ENCODE measurements at places on chromosomes 7 and 10. TPM values are rescaled to one million over a fixed set of nuclear protein-coding genes. Genes with fewer than 3 reads are reported as not detected.
A peak's percentile ranks its signal among the peaks of the same experiment; 100 is the strongest.

The KCNMA1 gene
- 36.1 TPM for polyA plus RNA-seq

The PARP12 gene
- polyA plus RNA-seq = 39.4 TPM

The ZMYND11 gene
- polyA plus RNA-seq = 55.8 TPM

DNA sequence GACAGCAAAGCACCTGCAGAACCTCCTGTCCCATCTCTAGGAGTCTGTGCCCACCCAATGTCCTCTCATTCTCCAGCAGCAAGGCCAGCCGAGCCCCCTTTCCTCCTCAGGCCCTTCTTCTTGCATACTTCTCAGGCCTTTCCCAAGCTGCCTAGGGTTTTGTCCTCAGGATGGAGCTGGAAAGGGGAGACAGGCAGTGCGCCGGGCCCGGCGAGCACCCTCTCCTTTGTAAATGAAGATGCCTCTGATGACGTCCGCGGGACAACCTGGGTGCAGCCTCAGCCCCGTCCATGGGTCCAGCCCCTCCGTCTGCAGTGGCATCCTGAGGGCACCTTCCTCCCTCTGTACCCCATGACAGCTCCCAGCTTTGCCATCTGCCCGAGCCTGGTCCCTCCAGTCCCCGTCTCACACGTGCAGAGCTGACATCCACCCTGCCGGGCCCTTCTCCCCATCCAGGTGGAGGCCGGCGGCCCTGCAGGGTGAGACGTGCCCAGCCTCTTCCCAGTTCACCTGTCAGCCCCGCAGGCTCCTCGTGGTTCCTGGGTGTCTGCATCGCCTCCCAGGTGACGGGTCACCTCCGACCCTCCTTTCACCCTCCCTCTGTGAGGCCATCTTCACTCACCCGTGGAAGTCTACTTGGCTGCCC, 36.4 kb downstream of the JAKMIP3 start:
- peak; percentile 7 for DNase-seq

GRCh38 chr7:47937711-47938573, 10.3 kb downstream of the PKD1L1 start:
- DNase-seq = no peak

DNA sequence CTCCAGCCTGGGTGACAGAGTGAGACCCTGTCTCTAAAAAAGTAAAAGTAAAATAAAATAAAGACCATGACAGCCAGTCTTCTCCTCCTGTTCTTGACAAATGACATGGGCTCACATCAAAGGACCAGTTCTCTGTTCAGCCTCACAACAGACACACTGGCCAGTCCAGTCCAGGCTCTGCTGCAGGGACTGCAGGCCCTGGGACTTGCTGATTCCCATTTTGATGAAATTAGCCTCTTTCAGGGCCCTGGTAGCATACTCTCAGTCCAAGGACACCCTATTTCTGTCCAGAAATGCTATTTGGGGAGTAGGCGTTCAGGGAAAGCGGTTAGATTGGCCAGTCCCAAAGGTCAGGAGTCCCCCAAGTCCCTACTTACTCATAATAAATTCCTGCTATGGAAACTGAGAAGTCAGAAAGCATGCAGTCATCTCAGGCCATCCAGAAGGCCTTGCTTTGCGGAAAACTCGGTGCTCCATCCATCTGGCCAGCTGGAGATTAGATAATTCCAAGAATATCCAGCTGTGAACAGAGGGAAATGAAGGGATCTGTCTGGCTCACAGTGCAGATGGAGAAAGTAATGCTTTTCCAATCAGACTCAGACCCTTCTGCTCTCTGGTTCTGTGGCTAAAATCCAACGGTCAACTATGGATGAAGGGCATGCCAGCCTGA, 74.4 kb downstream of the RAB11FIP2 start:
- DNase-seq = peak; percentile 21

- no peak for DNase-seq
Measured at GRCh38 chr7:130823060-130823459, 89.1 kb upstream of the KLF14 start.

DNA sequence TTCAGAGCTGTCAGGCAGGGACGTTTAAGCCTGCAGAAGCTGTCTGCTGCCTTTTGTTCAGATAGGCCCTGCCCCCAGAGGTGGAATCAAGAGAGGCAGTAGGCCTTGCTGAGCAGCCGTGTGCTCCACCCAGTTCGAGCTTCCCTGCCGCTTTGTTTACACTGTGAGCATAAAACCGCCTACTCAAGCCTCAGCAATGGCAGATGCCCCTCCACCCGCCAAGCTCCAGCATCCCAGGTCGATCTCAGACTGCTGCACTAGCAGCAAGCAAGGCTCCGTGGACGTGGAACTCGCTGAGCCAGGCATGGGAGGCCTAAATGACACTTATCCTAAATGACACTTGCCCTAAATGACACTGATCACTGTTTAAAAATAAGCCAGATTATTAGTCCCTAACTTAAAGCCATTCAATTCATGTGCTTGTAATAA, 6.8 kb upstream of the ASB15 start:
- no peak for DNase-seq

DNA sequence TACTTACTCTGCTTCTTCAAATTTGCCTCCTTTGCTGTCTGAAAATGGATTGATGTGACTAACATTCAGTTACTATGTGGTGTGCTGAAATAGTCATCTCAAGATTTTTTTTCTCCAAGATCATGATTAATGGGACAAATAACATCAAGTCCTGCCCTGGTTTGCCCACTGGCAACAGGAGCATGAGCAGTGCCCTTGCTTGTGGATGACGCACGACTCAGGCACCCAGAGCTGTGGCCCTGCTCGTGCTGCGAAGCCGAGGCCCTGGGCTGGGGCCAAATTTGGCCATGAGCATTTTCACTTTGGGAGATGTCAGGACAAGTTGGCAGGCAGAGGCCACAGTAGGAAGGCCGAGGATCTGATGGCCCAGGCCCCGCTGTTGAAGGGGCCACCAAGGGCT, 239.8 kb upstream of the IGFBP3 start:
- DNase-seq = no peak

- no peak for DNase-seq
Measured at GRCh38 chr7:139494835-139495579, 11.5 kb upstream of the KLRG2 start.

DNA sequence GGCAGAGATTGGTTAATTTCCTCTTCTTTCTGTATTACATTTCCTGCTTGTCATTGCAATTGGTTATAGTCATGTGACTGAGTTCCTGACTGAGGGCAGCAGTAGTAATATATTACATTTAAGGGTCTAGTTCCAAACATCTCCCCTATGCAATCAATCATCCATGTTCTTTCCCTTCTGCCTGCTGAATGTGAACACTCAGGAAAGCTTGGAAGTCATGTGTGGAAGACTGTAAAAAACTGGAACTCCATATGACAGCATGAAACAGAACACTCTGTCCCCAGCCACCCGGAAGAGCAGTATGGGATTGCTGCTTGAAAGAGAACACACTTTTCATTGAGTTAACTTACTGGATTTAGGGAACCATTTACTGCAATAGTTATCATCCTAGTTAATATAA, 459.7 kb upstream of the SEMA3A start:
- no peak for DNase-seq

- DNase-seq = no peak
Measured at GRCh38 chr10:22344781-22345300, 455 bp upstream of the SPAG6 start.

GRCh38 chr10:17954861-17955260, 3.1 kb downstream of the SLC39A12 start:
- no peak for DNase-seq

DNA sequence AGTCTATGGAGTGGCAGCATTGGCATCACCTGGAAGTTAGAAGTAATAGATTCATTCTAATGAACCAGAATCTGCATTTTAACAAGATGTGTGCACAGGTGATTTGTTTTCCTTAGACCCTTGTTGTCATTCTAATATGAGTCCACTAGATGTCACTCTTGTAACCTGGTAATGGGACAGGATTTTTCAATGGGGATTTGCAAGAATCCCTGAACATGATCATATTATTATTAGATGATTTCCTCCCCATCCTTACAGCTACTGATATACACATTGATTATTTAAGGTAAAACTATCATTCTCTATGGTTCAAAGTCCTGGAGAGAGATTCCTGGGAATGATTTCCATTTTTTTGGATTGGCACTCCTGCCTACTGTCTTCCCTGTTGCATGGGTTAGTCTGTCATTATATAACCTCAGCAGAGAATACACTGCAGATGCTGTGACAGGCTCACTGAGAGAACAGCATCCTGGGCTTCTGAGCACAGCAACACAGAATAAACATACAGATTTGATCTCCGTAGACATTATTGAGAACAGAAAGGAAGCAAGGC, 194.9 kb downstream of the SUGCT start:
- DNase-seq = no peak

DNA sequence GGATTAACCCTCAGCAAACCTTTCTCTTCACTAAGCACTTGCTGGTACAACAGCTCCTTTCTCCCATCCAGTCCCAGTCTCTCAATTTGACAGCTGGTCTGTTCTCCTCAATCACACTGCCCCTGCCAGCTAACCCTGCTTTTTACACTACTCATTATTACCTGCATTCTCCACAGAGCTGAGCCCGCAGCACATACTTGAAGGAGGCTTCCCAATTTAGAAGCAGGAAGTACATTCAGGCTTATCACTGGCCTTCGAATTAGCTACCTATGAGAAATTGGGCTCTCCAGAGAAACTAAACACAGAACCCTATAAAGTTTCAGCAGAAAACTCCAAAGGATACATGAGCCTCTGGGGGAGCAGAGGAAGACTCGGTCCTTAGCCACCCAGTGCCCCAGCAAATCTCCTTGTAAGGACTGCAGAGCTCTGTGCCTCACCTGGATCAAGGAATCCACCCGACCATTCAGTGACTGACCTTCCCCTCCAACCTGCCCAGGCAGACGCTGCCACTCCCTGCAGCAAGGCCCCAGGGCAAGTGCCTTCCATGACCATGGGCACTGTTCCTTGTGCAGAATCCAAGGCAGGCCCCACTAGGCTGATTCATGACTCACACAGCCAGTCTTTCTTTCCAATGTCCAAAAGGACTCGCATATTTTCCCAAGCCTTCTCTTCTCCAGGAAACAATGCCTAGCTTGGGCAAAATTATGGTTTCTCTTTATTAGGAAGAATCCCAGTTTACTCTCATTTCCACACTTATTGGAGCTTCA, 68.0 kb downstream of the VOPP1 start:
- DNase-seq = no peak

- DNase-seq = no peak
Measured at GRCh38 chr10:49212783-49213182, 24.6 kb upstream of the TMEM273 start.

- no peak for DNase-seq
Measured at GRCh38 chr7:104814671-104815400, 199.2 kb upstream of the KMT2E start.

- DNase-seq = no peak
Measured at GRCh38 chr7:88200789-88201188, 19.0 kb downstream of the SRI start.

DNA sequence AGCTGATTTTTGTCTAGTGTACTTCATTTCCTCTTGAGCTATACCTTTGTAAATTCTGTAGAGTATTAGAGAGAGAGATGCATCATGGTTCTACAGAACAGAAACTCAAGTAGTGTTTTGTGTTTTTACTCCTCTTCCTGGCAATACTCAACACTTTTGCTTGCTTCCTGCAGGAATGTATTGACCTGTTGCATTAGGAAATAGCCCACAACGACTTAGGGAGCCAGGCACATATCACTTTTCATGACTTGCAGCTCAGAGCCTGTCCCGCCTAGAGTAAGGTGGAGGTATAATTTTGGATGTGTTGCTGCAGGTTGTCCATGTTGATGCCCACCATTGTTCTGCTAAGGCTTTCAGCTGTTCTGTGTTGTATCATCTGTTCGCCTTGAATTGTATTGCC, 216.3 kb downstream of the SDK1 start:
- no peak for DNase-seq

Measured in testis (tissue), 5 donors.